ENCODE measurements at places on chromosomes 7 and 10. TPM values are rescaled to one million over a fixed set of nuclear protein-coding genes. Genes with fewer than 3 reads are reported as not detected.
A peak's percentile ranks its signal among the peaks of the same experiment; 100 is the strongest.

H2BK1 gene
- total RNA-seq: not detected

DNA sequence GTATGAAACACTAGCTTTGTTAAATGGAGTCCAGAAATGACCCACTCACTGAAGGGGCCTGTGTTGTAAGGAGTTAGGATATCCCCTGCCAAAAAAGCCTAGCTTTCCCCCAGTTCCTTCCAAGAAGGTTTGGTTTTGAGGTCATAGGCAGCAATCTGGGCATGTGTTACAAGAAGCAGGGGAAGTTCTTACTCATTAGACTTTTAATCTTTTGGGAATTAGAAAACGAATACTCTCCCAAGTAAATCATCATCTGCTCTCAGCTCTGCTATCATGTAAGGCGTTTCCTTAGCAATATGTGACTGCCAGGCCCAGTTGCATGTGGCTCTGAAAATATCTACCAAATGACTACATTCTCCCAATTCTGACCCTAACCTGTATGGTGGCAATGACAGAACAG, 3.7 kb downstream of the NOD1 start:
- DNase-seq: no peak

DNAJC1 gene
- total RNA-seq: 64.0 TPM

TBXAS1 gene
- 48.6 TPM for total RNA-seq

SUPV3L1 gene
- 23.5 TPM for total RNA-seq

APBB1IP gene
- total RNA-seq: 7.4 TPM

- DNase-seq: no peak
These were observed 6.5 kb downstream of the SNX8 start for GRCh38 chr7:2307690-2308107.

DNA sequence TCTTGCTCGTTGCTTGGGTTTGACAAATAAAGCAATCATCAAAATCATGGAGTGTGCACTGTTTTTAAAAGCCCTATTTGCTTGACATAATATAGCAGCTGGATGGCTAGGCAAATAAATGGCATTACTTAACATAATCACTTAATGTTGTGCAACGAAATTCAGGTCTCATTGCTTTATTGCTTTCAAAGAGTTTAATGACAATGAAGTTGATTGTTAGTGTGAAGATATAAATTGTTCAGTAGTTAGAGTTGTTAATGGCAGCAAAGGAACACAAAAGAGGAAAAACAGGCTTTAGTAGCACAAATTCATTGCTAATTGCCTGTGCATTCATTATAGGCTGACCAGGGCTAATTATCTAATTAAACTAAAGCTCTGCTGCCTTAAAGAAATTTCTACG, 7.6 kb upstream of the ADO start:
- DNase-seq: no peak

DNA sequence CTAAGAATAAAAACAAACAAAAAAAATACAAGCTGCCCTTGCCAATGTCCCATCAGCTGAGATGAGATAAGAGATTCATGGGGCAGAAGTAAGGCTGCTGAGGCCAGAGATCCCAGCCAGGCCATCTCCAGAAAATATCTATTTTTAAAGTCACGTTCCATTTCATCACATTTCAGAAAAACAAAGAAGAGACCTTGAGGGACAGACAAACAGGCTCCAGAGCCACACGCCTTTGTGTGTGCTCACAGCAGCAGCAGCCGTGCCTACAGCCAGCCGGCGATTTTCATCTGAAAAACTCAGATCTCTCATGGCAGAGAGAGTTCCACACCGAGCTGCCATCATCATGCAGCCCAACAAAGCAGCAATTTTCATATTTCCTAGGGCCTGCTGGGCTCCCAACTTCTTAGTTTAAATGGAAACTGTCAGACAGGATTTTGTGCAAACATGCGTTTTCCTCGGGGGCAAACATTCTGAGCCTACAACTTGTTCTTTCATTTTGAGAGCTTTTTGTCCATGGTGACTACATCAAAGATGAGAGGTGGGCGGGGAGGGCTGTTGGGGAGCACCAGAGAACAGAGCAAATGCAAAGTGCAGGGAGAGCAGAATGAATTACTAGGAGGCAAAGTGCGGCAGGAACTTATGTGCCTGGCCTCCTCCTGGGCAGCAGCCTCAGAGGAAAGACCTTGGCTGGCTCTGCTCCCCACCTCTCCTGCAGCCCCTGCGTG, 38.8 kb downstream of the DLG5 start:
- no peak for DNase-seq

DNA sequence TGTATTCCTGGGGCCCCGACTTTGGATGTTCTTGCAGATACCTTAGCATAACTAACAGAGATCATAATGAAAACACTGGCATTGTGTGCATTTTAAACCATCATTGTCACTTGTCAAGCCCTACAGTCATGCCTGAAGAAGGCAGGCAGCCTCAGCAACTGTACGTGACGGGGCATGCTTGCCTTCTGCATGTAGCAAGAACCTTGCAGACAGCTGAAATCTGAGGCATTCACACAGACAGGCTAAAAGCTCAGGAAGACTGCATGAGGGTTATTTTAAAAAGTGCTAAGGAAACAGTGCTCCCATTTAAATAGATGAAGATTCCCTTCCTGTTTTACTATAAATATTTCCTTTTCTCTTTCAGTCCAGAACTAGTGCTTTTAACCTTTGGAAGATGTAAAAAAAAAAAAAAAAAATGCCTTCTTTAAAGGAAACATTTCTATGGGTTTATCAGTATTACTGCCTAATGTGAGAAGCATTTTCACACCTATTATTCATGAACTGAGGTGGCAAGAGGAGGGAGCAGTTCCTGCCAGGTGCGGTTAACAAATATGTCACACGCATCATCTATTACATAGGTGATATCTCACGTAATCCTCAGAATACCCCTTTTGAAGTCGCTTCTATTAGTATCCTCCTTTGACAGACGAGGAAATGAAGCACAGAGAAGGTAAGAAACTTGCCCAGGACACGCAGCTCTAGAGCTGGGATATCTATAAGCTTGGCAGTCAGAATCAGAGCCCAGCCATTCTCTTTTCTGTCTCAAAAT, 88.1 kb downstream of the PRKCQ start:
- DNase-seq: no peak

GRCh38 chr10:50645236-50645635, 21.5 kb upstream of the SGMS1 start:
- no peak for DNase-seq

CALML3 gene
- not detected for total RNA-seq

DNA sequence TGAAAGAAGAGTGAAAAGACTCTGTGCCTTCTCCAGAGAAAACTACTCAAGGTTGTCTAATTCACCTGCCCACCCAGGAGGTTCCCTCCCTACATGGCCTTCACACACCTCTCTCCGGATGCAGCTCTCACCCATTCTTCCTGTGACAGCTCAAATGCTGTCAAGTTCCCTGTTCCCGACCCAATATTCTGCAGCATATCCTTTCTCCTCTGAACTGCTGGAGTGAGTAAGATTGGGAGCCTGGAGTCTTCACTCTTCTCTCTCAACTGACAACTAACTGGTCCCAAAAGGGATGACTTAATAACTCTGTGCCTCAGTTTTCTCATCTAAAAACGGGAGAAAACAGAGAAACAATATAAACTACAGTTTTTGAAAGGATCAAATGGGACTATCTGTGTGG, 5.1 kb downstream of the TMEM26 start:
- DNase-seq: no peak

DNA sequence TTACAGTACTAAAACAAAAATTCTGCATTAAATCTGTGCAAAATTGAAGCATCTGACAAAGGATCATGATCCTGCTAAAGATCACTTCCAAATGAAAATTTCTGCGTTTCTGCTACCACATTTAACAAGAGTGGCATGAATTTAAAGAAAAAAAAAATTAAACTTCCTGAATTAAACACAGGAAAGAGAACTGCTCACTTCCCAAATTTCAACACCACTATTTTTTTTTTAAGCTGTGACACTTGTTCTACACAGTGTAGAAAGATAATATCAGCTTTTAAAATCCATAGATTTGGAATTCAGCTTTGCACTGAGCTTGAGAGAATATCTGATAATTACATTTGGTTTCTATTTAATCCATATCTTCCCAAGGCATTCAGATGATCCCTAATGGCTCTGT, 73.6 kb downstream of the EPC1 start:
- no peak for DNase-seq

DNA sequence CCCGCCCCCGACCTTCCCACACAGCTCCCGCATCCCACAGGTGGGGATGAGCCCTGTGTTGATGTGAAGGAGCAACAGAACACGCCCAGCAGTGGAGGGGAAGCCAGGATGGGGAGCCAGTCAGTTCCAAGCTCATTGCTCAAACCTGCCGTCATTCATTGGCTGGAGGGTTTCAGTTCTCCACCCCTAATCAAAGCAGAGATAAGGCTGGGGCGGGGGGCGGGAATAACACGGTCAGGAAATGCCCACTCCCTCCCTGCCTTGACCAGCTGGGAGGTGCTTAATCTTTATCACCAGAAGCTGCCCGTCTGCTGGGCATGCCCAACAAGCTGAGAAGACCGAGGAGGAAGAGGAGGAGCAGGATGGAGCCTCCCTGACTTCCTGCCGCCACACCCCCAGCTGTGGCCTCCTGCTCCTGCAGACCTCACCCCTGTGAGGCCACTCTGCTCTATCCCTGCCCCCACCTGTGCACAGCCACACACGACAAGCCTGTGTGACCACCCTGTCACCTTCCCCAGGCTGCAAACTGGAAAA, 265.1 kb downstream of the ZEB1 start:
- DNase-seq: no peak

DNA sequence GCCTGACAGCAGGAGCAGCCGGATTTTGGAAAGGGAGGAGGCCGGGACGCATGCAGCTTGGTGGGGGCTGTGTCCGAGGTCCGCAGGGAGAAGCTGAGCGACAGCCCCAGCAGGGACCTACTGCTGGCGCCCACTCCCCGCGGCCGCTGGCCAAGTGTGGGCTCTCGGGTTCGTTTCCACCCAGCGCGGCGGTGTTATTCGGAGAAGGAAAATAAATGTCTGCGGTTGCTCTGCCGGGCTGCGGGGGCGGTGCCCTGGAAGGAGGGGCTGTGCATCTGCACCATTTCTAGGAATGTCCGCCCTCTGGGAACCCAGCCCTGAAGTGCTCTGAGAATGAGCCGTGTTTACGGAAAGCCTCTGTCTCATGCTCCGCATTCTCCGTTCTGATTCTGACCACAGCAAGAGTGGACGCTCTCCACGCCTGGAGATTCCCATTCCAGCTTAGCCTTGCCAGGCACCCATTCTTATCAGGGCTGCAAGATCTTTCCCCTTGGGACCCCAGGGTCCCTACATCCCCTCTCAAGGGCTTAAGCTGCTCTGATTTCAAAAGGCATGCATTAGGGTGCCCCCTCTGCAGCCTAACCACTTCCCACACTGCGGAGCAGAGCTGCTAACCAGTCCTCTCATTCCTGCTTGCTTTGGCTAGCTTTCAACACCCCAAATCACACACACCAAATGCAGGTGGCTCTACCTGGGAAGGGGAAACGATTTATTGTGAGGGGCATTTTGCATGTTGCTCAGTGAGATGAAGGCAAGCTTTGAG, 256.6 kb upstream of the GLI3 start:
- DNase-seq: no peak

GRCh38 chr7:140397784-140398750, at the start of gene SLC37A3:
Gene SLC37A3, minus strand, starts transcription at chr7:140398530. Its CDS starts 16,004 bp downstream, at chr7:140382526.
- DNase-seq: peak; percentile 62
